ENCODE measurements at places on chromosomes 11 and 22.

DNA sequence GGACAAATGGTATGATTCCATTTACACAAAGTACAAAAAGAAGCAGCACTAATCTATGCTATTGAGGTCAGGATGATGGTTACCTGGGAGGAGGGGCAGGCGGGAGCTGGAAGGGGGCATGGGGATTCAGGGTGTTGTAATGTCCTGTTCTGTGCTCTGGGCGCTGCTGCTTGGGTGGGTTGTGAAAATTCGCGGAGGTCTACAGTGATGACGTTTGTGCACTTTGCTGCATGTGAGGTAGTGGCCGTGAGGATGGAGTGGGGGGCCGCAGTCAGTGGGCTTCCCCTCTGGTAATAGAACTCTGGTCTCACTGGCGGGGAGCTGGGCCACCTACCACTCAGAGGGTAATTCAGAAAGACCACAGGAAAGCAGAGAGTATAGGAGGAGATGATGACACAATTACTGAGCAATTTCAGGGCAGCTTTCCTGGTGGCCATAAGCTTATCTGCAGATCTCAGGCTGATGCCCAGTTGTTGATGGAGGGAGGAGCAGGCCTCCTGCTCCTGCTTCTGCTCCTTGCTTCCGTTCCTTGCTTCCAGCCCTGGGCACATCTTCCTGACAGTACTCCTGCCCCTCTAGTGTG lies 121.5 kb downstream of the CEP164 start:
- DNase-seq = no peak

DNA sequence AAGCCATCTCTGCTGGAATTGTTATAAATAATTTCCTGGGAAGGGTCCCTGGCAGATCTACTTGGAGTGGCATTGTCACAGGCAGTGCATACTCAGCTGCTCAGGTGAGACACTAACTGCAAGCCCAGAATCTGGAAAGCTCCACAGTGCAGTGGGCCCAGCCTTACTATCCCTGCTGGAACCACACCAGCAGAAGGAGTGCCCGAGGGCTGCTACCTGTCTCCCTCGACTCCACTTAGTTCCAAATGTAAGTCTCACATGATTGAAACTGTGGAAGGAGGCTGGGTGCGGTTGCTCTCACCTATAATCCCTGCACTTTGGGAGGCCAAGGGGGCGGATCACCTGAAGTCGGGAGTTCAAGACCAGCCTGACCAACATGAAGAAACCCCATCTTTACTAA lies 14.3 kb upstream of the SYVN1 start:
- DNase-seq = no peak

- DNase-seq = no peak
Measured at GRCh38 chr11:63560506-63561180, 2.5 kb downstream of the PLAAT2 start.

DNA sequence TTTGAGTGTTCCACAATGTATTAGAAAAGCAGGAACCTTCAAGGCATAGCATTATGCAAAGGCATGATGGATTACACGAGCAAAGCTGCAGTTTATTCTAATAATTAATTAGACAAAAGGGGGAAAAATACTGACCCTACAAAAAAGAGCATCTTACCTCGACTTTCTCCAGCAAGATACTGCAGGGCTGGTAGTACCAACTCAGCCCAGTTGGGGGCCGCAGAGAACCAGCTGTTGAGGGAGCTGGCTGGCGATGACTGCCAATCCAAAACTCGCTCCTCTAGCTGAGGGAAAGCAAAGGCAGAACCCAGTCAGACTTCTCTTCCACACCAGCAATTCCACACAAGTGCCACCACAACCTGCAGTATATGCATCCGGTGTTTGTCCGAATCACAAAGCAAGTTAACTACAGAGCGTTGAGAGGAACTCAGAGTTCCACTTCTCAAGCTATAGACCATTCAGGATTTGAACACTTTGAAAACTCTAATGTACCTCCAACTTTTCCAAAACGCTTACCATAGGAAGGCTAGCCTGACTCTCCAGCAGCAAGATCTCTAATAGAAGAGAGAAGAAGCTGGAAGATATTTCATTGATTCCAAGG lies 13.7 kb downstream of the NFRKB start:
- peak; percentile 75 for DNase-seq

DNA sequence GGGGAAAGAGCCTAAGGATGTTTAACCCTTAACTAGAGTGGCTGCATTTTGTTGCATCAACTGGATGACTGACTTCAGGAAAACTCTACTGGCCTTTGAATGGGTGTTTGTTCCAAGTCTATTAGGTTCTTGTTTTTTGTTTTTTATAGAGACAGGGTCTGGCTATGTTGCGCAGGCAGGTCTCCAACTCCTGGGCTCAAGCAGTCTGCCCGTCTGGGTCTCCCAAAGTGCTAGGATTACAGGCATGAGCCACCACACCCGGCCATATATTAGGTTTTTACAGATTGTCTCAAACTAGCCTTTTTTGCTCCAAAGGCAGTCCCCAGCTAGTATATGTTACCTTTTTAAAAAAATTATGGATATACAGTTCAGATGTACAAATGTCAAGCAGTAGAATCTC lies 1.1 kb downstream of the SMARCB1 start:
- DNase-seq = no peak

GRCh38 chr11:64516226-64516625 lies 74.8 kb upstream of the SLC22A12 start:
- DNase-seq = peak; percentile 67

DNA sequence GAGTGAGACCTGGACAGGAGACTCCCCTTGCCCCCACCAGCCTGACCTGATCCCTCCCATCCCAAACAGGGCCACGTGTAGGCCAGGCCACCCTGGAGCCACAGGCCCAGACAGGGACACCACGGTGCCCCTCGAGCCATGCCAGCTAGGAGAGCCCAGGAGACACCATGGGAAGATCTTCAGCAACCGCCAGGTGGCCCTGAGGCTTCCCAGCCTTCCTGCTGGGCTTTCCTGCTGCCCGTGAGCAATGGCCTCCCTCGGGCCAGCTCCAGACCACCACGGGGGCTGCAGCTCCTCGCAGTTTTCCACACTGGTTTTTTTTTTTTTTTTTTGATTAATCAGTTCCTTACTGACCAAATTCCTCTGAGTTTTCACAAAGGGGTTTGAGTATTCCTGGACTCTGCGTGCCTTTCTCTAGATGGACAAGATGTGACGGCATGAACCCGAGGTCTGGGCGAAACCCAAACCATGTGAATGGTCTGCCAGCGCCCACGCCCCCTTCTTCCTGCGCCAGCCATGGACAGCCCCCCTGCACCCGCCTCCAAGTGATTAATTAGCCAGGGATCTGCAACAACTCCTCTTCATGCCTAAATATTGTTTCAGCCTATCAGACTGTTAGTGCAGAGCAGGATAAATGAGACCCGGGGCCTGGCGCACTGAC lies 40.9 kb downstream of the TBX1 start:
- DNase-seq = no peak

DNA sequence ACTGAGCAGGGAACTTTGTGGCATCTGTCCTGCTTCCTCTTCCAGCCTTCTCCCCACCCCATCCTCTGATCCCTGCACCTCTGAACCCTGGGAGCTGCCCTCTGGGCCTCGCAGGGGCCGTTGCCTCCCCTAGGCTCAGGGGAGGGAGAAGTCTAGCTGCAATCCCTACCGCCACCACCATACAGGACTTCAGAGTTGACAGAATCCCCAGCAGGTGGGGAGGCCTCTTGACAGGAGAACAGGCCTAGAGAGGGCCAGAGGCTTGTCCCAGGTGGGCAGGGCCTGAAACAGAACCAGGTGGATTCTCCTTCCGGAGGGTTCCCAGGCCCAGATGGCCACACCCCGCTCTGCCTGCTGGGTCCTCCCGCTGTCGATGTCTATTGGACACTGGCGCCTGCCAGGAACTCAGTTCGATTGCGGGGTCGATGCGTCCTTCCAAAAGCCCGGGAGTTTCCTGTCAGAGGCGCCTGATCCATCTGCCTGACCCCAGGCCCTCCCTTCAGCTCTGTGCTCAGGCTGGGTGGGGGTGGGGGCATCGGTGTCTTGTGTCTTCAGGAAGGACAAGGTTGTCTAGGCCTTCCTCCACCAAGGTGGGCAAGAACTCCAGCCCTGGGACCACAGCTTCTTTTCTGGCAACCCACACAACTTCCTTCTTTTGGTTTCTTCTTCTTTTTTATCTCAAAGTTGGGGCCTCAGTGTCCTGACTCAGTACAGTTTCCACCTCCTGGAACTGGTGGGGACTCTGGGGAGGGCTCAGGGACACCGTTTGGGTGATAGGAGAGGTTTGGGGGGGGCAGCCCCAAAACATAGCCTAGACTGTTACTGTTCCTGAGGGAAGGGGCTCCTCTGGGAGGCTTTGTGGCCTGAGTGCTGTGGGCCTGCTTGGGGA lies 6.4 kb downstream of the STARD10 start:
- DNase-seq = peak; percentile 95

- peak; percentile 37 for DNase-seq
Measured at GRCh38 chr11:90243534-90243933, 20.7 kb upstream of the CHORDC1 start.

- DNase-seq = no peak
Measured at GRCh38 chr22:31739795-31740201, 10.1 kb downstream of the PRR14L start.

- no peak for DNase-seq
Measured at GRCh38 chr22:37454857-37455686, 27.8 kb upstream of the ELFN2 start.

- DNase-seq = peak; percentile 84
Measured at GRCh38 chr22:26398741-26399153, 30.3 kb upstream of the ASPHD2 start.

DNA sequence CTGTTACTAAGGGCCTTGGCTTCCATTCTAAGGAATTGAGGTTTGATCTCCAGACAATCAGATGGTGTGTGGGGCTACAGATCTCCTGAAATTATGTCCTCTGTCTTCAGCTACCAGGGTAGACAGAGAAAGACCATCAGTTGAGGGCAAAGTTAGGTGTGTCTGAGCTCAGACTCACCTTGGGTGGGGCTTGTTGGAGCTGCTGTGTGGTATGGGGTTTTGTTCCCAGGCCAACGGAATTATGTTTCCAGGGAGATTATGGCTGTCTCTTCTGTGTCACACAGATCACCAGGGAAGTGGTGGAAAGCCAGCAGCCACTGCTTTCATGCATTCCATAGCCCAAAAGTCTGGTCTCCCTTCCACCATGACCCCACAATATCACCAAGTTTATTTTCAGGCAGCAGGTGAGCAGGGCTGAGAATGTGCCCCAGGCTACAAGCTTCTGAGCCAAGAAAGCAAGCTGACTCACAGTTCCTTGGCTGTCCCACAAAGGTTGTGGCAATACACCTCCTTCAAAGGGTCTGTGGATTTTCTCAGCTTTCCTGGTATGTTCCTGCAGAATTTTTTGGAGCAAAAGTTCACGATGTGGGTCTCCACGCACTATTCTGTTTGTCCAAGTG lies 714.9 kb downstream of the LUZP2 start:
- no peak for DNase-seq

- DNase-seq = no peak
Measured at GRCh38 chr11:31879681-31880080, 68.6 kb upstream of the PAX6 start.

- DNase-seq = no peak
Measured at GRCh38 chr11:116690611-116691010, 82.2 kb downstream of the BUD13 start.

DNA sequence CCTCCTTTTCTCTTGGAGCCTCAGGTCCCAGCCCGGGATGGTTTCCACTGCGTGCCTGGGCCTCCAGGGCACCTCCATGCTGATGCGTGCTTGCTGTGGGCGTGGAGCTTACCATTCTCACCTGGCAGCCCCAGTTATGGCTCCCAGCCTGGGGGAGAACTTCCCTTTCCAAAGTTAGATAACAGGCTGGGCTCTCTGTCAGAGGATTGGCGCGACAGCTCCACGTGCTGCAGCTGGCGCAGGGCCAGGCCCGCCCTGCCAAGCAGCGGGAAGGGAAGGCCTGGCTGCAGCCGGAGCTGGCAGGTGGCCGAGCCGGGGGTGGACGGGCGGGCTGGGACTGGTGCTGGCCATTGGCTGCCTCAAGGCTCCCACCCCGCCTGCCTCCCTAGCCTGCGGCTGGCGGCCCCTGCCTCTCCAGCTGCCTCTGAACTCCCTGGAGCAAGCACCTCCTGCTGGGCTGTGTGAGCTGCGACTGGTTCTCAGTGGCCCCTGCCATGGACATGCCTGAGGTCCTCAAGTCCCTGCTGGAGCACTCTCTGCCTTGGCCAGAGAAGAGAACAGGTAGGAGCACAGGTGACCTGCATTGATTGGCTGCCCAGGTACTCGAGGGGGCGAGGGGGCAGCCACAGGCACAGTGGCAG lies 14.6 kb upstream of the TEF start:
- DNase-seq = peak; percentile 58

GRCh38 chr11:75339685-75340409 lies 11.6 kb downstream of the ARRB1 start:
- DNase-seq = no peak

GRCh38 chr11:58629857-58630256 lies 7.4 kb downstream of the CNTF start:
- peak; percentile 86 for DNase-seq

- DNase-seq = no peak
Measured at GRCh38 chr22:30246814-30247376, 336 bp upstream of the LIF start.

GRCh38 chr22:49752598-49753091 lies 75.0 kb downstream of the BRD1 start:
- DNase-seq = no peak

- no peak for DNase-seq
Measured at GRCh38 chr11:76640501-76640900, 30.0 kb downstream of the LRRC32 start.

DNA sequence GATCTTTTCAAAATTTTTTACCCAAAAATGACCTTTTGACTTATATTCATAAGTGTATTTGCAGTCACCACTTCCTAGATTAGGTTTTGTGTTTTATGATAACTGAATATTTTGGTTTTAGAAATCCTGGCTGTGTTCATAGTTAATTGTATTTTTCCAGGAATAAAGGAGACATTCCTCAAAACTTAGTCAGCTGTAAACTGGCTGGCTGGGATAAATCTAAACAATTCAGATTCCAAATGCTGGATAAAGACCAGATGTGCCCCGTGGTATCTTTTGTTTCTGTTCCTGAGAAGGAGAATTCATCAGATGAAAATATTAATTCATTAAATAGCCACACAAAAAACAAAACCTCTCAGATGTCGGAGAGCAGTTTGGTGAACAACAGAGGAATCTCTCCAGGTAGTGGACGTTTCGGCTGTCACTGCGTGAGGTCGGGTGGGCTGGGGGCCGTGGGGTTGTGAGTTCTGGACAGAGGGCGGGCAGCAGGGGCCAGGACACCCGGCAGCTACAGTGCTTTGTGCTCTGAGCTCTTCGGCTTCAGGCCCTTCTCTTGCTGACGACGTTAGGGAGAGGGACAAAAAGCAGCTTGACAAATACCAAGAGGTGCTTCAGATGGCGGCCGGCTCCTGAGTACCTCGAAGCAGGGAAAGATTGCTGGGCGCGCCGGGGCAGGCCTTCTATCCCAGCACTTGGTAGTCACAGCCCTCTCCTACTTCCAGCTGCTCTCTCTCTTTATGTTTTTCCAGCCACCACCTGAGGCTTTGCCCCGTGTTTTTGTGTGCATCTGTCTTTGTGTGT lies 24.6 kb downstream of the MOV10L1 start:
- DNase-seq = no peak
